ENCODE measurements at places on chromosomes 2 and 18. TPM values are rescaled to one million over a fixed set of nuclear protein-coding genes. Genes with fewer than 3 reads are reported as not detected.

Gene UGT1A9
- not detected for total RNA-seq

Gene CAPN13
- total RNA-seq = not detected

Gene WDR33
- total RNA-seq = 41.1 TPM

GRCh38 chr18:7338846-7339245 lies 108.0 kb downstream of the LRRC30 start:
- DNase-seq = no peak

Gene MARCHF4
- total RNA-seq = not detected

DNA sequence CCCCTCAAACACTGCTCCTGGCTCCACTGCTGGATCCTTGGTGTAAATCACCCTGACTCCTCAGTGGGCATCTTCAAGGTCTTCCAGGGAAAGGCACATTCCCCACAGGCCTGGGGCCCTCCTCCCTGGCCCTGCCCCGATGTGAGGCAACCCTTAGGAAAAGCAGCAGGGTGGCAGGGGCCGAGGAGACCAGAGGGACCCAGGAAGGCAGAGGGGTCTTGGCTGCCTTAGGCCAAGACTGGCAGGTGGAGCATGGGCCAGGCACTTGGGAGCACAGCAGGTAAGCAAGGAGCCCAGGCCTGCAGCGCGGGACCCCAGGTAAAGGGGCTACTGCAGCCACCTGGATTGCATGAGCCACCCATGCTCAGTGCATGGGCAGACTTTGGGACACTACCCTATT lies 96.9 kb downstream of the GYPC start:
- DNase-seq = no peak

Gene PCARE
- 0.72 TPM for total RNA-seq

- DNase-seq = no peak
Measured at GRCh38 chr18:63149302-63149587, 170.3 kb downstream of the BCL2 start.

Gene SLC9A4
- not detected for total RNA-seq

Gene DNAJC5G
- total RNA-seq = 1.6 TPM

GRCh38 chr2:123840016-123840415 lies 185.1 kb upstream of the CNTNAP5 start:
- no peak for DNase-seq

- DNase-seq = no peak
Measured at GRCh38 chr2:24513281-24514071, 22.4 kb downstream of the NCOA1 start.

GRCh38 chr2:210963386-210963785 lies 407.0 kb downstream of the CPS1 start:
- DNase-seq = no peak

DNA sequence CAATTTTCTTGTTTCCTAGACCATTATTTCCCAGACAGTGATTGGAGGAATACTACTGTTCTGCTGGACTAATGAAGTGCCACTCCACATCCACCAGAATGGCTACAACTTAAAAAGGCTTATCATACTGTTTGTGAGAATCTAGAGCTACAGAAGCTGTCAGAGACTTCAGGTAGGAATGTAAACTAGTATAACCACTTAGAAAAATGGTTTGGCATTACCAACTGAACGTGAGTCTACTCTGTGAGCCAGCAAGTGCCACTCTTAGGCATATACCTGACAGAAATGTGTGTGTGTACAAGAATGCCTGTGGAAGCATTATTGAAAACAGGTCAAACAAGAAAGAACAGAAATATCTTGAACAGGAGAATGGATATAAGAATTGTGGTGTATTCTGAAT lies 4.2 kb upstream of the SCN3A start:
- DNase-seq = no peak

- no peak for DNase-seq
Measured at GRCh38 chr2:68390586-68390985, 25.5 kb downstream of the PLEK start.

DNA sequence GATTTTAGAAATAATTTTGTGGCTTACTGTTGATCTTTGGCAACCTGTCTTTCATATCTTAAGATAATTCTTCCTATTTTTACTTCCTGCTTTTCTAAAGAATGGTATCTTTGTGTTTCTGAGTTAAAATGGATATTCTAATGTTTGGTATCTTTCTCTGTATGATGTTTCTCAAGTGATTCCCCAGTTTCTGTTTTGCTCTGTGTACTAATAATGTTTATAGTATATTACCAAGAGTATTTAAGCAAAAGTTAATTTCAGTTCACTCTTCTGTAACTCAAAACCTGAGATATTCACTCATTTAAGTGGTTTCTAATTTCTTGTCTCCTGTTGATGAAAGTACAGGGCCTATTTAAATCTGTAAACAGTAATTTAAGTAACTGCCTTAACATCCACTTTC lies 58.3 kb downstream of the CCDC150 start:
- no peak for DNase-seq

GRCh38 chr18:26482569-26482968 lies 65.8 kb downstream of the KCTD1 start:
- no peak for DNase-seq

DNA sequence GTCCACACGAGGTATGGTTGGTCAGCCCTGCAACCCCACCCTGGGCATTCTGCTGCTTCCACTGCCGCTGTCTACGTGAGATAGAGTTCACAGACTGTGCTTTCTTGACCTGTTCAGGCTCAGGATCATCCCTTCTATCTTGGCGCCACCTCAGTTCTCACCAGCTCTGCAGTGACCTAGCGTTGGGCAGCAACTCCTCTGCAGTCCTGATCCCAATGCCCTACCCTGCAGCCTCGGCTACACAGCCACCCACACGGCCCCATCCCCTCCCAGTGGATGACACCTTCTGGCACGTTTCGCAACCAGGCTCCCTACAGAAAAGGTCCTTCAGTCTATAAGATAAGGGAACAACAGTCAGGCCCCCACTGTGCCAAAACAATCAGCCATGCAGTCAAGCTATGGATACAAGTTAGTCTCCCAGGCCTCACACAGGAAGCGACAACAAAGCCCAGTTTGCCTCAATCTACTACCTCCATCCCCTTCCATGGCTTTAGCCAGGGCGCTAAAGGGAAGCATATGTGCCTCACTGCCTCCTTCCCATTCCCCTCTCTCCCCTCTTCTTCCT lies 317.9 kb upstream of the PKDCC start:
- no peak for DNase-seq

DNA sequence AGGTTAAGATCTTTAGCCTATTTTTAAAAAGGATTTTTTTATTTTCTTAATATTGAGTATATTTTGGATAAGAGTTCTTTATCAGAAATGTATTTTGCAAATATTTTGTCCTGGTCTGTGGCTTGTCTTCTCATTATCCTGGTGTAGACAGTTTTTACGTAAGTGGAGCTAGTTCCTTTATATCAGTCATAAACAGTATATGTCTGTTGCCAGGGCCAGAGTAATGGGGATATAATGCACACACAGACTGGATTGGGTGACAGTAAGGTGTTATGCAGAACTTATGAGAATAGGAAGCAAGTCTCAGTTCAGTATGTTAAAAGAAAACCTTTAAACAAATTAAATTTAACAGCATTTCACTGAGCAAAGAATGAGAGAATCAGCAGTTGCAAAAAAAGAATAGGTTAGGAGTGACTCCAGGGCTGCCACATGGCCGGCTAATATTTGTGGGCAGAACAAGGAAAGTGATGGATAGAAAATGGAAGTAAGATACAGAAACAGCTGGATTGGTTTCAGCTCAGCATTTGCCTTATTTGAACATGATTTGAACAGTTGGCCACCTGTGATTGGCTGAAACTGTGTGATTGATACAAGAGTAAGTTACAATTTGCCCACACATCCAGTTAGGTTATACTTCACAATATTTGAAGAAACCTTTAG lies 61.1 kb upstream of the ZNG1B start:
- no peak for DNase-seq

GRCh38 chr18:56723068-56723467 lies 71.9 kb downstream of the WDR7 start:
- no peak for DNase-seq

Gene RPRM
- total RNA-seq = not detected

Gene LYPD1
- 0.22 TPM for total RNA-seq

Gene ASIC4
- 0.10 TPM for total RNA-seq

DNA sequence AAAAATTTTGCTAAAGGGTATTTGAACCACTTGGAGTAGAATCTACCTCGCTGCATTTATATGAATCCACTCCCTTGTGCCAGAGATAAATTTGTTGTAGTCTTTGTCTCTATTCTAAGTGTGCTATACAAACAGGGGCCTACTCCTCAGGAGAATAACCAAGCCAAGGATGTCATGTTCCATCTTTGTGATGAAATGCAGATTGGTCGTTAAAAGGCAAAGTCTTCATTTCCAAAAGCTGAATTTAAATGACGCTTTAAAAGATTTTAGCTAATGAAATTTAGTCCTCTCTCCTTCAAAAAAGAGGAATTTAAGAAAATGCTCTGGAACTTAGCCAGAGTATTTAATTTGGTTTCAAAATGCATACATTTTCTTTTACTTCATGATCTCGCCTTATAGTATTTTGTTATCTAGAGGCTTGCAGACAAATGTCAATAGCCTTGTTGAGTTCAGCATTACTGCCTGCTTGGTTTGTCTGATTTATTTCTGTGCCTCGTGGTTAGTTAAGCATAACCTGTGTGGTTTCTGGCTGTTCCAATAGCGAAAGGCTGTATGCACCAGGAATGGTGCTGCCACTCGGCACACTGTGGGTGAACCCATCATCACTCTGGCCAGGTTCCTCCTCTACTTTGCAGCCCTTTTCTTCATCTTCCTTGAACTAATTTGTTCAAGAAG lies 417.6 kb downstream of the ZNF521 start:
- no peak for DNase-seq

DNA sequence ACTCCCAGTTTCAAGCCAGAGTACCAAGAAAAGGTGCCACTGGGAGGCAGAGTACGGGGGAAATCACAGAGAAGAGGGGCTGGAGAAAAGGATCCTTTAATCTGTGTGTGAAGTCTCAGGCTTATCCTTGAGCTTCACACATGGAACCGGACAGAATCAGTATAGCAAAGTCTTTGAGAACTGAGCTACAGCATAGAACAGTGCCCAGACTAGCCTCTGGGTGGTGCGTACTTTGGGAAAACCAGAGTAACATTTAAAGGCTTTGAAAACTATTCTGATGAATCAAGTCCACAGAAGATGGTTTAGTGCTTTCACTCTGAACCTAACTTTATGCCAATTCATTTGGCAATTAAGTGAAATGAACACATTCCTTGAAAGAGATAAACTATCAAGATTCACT lies 83.1 kb downstream of the BABAM2 start:
- DNase-seq = no peak

DNA sequence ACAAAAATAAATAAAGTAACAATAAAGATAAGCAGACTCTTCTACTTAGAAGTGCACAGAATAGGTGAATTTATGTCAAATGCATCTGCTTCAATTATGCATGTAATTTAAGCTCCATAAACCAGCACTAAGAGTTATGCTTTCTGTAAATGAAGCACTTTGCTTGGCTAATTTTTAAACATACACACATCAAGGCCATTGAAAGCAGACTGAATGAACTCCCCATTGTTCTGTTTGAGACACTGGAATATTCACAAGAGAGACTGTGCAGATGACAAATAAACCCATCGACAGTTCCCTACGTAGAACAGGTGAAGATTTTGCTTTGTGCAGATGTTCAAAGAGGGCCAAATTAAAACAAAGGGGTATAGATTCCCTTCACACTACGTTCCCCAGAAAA lies 133.4 kb downstream of the PID1 start:
- no peak for DNase-seq

Gene KIF3C
- total RNA-seq = 3.2 TPM

- DNase-seq = no peak
Measured at GRCh38 chr2:46073540-46074046, 223.6 kb upstream of the EPAS1 start.

- no peak for DNase-seq
Measured at GRCh38 chr2:11988691-11989353, 242.4 kb downstream of the LPIN1 start.

DNA sequence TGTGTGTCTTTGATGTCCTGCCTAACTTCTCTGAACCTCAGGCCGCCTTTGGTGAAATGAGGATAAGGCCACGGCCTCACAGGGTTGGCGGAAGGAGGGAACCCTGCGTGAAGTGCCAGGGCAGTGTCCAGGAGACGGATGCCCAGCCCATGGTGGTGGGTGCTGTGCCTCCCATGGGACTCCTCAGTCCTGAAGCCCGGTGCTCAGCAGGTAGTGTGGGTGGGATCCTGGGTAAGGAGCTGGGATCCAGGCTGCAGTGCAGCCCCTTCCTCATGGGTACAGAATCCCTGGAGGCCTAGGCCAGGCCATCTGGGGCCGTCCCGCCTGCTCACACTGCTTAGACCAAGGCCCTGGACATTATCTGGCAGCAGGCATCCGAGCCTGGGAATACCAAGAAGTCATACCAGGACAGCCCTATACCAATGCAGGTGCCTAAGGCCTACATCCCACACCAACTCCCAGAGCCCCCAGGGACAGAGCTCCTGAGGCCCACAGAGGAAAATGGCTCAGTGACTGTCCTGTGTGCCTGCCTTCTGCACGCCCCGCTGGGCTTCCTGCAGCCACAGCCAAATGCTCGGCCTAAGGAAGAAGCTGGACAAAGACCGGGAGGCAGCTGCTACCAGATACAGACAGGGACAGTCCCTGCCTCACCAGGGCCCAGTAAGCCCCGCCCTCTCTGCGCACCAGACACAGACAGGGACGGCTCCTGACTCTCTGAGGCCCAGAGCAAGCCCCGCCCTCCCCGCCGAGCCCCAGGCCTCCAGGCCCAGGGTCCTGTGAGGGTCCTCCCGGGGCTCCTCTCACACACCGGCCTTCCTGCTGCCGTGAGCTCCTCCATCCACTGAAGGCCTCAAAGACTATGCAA lies 78.0 kb downstream of the NDUFA10 start:
- peak; percentile 60 for DNase-seq

- no peak for DNase-seq
Measured at GRCh38 chr2:220748875-220749479, 823.1 kb downstream of the EPHA4 start.

DNA sequence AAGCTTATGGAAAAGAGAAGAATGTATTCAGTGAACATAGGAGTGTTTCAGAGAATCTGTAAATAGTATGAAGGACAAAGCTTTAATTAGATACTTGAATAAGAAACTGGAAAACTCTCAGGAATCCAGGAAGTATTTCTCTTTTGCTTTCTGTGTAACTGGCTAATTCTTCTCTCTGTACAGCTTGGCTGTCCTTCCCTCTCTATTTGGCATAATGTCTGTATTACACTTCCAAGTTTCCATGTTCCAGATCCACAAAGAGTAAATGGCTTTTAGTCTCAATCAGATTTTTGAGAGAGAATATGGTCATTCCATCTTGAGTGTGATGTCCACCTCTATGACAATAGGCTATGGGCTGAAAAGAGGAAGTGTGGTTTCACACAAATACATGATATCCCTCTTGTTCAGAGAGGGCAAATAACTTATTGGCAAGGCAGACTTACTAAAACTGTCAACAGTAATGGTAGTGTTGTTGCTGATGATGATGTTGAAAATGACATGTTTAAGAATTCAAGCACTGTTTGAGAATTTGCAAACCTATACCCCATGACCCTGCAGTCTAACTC lies 129.2 kb upstream of the ERBB4 start:
- no peak for DNase-seq

Measured in heart left ventricle (tissue), 16 donors.